ENCODE measurements at places on chromosomes 16 and 17.
A peak's percentile ranks its signal among the peaks of the same experiment; 100 is the strongest.

- no peak for DNase-seq
Measured at GRCh38 chr16:25916037-25916436, 224.3 kb downstream of the HS3ST4 start.

GRCh38 chr16:89051521-89052166, 42.0 kb upstream of the ACSF3 start:
- DNase-seq = no peak

- DNase-seq = no peak
Measured at GRCh38 chr17:78884148-78884825, 18.7 kb downstream of the CEP295NL start.

- no peak for DNase-seq
Measured at GRCh38 chr17:15966183-15966878, 21.4 kb downstream of the ADORA2B start.

DNA sequence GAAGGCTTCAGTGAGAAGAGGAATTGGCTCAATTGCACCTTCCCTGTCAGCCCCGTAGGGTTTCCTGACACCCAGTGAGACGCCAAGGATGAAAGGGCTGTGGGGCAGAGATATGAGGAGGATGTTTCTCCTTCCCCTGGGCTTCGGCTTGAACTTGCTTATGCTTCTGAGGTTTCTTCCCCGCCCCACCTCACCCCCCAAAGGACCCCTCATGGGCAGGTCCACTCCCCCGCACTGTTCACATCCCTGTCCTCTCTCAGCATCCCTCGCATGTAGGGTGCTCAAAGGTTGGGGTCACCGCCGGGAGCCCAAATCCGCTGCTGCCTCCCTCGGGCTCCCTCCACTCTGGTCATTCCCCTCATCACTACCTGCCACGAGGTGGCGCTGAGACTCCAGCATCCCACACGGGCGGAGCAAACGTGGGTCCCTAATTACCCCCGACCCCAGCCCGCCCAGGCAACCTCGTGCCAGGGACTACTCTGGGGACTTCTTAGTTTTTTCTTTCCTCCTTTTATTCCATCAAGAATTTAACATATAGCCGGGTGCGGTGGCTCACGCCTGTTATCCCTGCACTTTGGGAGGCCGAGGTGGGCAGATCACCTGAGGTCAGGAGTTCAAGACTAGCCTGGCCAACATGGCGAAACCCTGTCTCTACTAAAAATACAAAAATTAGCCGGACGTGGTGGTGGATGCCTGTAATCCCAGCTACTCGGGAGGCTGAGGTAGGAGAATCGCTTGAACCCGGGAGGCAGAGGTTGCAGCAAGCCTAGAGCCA, 3.3 kb upstream of the TRARG1 start:
- peak; percentile 65 for DNase-seq

- DNase-seq = no peak
Measured at GRCh38 chr16:10868596-10869469, 8.2 kb upstream of the CIITA start.

- DNase-seq = no peak
Measured at GRCh38 chr16:80015566-80015965, 415.0 kb upstream of the MAF start.

DNA sequence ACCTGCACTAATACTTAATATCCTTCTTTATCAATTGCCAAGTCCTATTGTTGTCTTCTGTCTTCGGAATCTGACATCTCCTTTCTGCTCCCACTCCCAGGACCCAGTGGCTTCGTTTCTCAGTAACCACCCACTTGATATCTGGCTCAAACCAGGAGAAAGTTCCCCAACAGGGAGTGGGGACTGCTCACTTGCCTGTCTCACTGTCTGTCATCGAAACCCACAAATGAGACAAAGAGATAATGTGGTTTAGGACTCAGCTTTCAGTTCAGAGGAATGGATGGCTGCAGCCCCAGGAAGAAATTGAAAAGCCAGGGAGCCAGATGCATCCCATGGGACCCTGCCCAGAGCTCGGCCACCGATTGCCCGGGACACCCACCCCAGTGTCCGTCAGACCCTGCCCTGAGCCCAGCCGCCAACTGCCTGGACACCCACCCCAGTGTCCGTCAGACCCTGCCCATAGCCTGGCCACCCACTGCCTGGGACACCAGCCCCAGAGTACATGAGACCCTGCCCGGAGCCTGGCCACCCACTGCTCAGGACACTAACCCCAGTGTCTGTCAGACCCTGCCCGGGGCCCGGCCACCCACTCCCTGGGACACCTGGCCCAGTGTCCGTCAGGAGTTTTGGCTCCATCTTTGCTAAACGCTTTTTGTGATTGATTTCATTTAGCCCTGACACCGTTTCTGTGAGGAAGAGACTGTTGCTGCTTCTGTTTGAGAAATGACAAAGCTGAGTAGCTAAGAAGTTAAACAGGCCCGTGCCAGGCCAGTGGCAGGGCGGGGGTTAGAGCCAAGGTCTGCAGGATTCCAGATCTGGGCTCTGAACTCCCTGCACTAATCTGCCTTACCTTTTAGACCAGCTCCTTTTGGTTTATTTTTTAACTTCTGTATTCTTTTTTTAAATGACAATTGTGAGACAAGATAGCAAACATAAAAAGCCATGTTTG, 251.4 kb downstream of the PHKB start:
- no peak for DNase-seq

DNA sequence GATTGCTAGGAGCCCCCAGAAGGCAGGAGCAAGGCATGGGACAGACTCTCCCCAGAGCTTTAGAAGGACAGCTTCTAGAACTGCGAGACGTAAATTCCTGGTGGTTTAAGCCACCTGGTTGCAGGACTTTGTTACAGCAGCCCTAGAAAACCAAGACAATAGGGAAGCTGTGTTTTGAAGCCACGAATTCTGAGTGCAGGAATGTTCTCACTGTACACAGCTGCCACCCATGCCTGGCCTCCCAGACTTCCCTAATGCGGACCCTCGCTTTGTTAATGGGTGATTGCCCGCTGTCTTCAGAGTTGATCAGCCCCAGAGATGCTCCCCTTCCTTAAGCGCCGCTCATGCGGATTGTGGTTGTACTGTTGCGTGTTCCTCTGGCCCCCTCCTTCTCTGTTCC, 177.1 kb downstream of the MSI2 start:
- DNase-seq = no peak

DNA sequence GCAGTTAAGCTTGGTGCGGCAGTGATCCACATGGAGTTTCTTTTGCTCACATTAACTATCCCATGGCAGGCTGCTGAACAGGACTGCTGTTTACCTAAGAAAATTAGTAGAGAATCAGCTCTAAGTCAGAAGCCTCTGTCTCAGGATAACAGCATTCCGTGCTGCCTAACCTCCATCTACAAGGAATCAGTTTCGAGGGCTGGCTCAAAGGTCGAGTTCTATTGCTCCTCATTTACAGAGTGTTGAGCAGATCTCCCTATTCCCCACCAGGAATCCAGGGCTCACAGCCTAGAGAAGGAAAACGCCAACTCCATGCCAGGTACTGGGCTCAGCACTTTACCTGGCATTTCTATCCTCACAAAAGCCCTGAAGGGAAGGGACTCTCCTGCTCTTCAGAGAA, 9.9 kb downstream of the GINS2 start:
- no peak for DNase-seq

- no peak for DNase-seq
Measured at GRCh38 chr17:37026531-37026869, 77.7 kb downstream of the AATF start.

- DNase-seq = no peak
Measured at GRCh38 chr17:67784364-67785121, 40.8 kb upstream of the BPTF start.

DNA sequence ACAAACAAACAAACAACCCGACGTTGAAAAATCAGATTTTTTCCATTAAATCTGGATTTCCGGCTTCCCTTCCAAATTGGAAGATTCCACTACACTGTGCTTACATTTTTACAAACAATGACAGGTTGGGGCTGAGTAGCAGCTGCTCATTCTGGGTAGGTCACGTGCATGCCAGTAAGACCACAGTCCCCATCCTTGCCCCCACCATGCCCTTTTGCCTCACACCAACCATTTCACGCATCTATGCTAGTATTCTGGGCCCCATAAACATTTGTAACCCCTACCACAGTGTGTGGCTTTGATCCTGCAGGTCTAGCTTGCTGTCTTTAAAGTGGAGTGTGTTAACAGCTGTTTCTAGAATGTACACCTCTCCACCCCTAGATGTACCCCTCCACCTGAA, 366.1 kb downstream of the XYLT1 start:
- no peak for DNase-seq

DNA sequence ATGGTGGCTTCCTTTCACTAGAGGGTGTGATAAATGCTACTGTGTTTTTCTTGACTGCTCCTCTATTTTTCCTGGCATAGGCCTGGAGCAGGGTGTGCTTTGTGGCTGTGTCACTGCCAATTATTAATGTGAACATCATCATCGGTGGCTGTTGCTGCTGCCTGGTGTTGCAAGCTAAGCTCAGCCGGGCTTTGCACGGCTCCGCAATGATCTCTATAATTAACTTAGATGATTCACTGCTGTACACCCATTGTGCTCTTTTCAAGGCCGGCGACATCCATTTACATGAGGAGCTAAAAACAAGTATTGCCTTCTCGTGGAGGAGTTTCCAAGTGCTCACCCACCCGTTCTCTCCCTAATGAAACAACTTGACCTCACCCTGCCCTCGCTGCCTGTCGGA, 160.1 kb upstream of the IRX3 start:
- no peak for DNase-seq

DNA sequence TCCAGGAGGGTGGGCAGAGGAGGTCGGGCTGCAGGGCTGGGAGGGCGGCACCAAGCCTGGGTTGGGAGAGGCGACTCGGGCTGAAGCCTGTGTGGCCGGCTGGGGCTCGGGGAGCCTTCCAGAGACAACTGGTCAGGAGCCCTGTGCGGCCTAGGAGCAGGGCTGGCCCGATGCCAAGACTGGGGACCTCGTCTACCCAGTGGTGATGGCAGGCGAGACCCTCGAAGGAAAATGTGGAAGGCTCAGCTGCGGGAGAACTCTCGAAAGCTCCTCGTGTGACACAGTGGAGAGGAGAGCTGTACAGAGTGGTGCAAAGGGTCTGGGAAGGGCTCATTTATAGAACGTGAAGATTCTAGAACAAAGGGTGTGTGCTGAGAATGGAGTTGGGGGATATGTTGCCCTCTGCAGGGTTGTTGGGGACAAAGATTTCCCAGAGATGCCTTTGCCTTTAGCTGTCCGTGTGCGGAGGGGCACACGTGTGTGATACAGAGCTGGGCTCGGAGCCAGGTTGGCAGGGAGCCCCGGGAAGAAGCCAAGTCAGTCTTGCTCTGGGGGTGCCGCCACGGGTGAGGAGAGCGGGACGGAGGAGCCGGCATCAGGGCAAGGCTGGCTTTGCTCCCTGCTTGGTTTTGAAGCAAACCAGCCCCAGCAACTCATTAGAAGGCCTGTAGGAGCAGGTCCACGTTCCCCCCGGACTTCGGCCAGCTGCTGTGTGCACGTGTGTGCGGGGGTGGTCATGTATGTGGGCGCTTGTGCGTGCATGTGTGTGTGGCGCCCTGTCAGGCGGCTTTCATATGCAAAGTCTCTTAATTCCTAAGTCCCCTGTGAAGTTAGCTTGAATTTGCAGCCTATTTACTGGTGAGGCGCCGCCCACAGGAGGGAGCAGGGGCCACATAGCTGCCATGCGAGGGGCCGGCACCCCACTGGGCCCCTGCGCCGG, 132.4 kb upstream of the CHMP6 start:
- DNase-seq = no peak

GRCh38 chr17:3904501-3904900, 11.6 kb upstream of the CAMKK1 start:
- DNase-seq = no peak

DNA sequence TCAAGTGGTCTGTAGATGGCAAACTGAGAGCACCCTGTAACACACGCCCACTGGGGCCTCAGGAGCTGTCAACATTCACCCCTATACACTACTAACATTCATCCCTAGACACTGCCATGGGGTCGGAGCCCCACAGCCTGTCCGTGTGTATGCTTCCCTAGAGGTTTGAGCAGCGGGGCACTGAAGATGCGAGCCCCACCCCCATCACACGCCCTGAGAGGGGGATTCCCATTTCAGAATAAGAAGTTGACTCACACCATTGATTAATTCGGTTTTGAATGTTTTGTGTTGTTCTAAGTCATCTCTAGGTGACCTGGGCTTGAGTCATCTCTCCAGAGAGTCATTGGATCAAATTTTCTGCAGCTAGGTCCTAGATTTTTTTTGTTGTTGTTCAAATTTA, 37.3 kb upstream of the MMD start:
- DNase-seq = no peak

- DNase-seq = no peak
Measured at GRCh38 chr16:87263418-87264052, 53.7 kb downstream of the C16orf95 start.

GRCh38 chr17:67570797-67571196, 146.9 kb upstream of the NOL11 start:
- no peak for DNase-seq

DNA sequence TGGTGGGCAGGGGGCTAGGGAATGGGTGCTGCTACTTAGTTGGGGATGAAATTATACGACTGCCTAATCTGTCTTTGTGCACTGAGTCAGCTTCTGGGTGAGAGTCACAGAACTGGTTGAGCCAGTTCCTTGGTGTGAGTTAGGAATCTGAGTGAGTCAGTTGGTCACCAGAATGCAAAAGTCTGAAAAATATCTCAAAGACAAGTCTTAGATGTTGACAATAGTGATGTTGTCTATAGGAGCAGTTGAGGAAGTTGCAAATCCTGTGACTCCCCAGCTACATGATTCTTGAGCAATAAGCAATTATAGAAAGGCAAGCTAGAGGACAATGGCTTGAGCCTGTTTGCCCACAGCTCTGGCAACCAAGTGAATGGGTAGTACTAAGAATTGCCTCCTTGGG, 399.2 kb downstream of the CNTNAP4 start:
- DNase-seq = no peak

- no peak for DNase-seq
Measured at GRCh38 chr16:2199095-2199494, 2.7 kb upstream of the CASKIN1 start.

DNA sequence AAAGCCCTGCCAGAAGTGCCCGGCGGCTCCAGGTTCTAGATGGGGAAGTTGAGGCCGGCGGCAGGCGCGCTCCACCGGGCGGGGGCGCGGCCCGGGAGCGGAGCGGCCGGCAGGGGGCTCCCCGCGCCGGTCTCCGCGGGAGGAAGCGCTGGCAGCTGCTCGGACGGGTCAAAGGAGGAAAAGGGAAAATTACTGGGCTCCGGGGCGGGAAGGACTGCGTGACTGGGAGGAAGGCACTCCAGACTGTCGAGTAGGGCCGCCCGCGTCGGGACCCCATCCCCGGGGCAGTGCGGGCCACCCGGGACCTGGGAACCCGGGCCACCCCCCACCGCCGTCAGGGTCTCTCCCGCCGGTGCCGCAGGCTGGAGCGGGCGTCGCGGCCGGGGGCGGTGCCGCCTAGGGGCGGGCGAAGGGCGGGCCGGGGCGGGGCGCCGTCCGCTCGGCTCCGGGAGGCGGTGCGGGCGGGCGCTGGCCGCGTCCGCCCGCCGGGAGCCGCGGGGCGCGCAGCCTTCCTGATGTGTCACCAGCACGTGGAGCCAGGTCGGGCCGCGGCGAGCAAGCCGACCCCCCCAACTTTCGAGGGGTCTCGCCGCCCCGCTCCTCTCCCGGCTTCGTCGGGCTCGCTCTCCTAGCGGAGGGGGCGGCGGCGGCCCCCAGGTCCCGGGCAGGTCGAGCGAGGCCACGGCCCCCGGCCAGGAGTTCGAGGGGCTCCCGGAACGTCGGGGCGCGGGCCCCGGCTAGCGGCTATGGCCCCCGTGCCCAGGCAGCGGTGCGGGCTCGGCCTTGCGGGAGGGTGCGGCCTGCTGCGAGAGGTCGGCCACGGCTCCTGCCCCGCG, 167.5 kb downstream of the RAB11FIP4 start:
- peak; percentile 30 for DNase-seq
